ENCODE measurements at places on chromosomes 7 and 10. TPM values are rescaled to one million over a fixed set of nuclear protein-coding genes. Genes with fewer than 3 reads are reported as not detected.
A peak's percentile ranks its signal among the peaks of the same experiment; 100 is the strongest.

CTBP2 gene
- total RNA-seq: 0.12 TPM

NUTM2A gene
- 0.64 TPM for total RNA-seq

CCL24 gene
- total RNA-seq: not detected

CALML3 gene
- not detected for total RNA-seq

PAX2 gene
- total RNA-seq: 0.09 TPM

STK31 gene
- total RNA-seq: not detected

C10orf62 gene
- not detected for total RNA-seq

TMEM140 gene
- 12.1 TPM for total RNA-seq

AZGP1 gene
- total RNA-seq: not detected

TET1 gene
- 1.3 TPM for total RNA-seq

GRCh38 chr10:98340261-98340939 is 72.4 kb upstream of the LOXL4 start:
- H3K4me1 ChIP-seq: no peaks in the 10 kb centered on the region
- no peaks in the 10 kb centered on the region for H3K36me3 ChIP-seq
- peaks cover 17% of the 10 kb centered on the region for H3K27me3 ChIP-seq
- H3K27ac ChIP-seq: no peak overlapping the region

DNA sequence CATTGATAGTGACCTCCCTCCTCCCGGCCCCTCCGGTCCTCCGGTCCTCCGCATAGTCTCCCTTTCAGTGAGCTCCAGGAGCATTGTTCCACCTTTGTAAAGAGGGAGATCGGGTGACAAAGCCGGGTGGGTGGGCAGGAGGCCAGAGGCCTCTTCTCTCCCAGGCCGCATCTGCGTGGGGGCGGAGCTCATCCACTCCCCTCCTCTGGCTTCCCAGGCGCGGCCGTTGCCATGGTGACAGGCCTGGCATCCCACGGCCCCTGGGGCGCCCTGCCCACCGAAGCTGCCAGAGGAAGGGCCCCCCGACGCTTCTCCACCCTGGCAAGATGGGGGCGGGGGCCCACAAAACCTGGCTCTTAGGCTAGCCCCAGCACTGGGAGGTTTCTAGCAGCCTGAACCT is 4.4 kb upstream of the FZD9 start:
- no peak overlapping the region for H3K4me3 ChIP-seq
- H3K36me3 ChIP-seq: no peaks in the 10 kb centered on the region
- H3K27me3 ChIP-seq: peaks cover 5% of the 10 kb centered on the region
- H3K4me1 ChIP-seq: no peaks in the 10 kb centered on the region
- DNase-seq: no peak

GRCh38 chr7:48225101-48225500 is 53.8 kb downstream of the ABCA13 start:
- H3K27me3 ChIP-seq: peaks cover 14% of the 10 kb centered on the region
- no peaks in the 10 kb centered on the region for H3K4me1 ChIP-seq
- no peak for DNase-seq
- H3K27ac ChIP-seq: no peak overlapping the region
- no peak overlapping the region for H3K4me3 ChIP-seq
- no peaks in the 10 kb centered on the region for H3K36me3 ChIP-seq

DNA sequence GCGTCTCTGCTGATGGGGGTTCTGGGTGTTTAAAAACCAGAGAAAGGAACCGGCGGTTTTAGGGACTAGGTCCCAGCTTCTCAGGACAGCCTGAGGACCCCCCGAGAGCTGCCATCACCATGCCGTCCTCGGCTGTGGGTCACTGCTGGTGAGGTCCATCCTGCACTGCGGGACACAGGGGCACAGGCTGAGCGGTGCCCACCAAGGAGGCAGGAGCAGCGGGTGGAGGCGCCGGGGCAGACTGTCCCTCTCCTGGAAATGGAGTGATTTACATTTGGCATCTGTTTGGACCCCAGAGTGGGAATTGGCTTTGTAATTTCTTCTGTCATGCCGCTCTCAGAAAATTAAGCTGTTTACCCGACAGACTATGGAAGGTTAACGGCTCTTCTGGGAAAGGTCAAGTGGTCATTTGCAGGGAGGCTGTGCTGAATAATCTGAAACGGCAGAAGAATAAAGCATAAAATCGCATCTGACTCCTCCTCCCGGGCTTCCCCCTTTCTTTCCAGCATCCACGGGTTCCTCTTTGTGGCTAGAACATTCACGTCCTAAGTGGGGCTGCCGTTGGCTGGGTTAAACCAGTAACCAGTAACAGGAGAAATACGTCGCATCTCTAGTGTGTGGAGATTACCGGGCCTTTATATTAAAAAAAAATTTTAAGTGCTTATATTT is 31.7 kb downstream of the LHPP start:
- no peaks in the 10 kb centered on the region for H3K27me3 ChIP-seq
- peaks cover 3% of the 10 kb centered on the region for H3K4me1 ChIP-seq

DNA sequence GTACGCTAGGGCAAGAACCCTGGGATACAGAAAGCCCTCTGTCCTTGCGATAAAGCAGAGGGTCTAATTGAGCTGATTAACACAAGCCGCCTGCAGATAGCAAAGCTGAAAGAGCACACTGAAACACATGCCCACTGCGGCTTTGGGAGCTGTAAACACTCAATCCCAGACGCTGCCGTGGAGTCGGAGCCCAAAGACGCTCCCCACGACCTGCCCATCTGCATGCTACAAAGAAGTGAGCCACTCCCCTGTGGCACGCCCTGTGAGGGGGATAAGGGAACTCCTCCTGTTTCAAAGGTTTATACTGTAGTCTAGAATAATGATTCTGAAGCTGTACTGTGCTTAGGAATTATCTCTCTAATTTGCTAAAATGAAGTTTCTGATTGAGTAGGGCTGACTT is 985.6 kb upstream of the GHITM start:
- no peaks in the 10 kb centered on the region for H3K36me3 ChIP-seq
- no peaks in the 10 kb centered on the region for H3K4me1 ChIP-seq
- no peak for DNase-seq
- no peaks in the 10 kb centered on the region for H3K27me3 ChIP-seq
- H3K27ac ChIP-seq: no peak overlapping the region
- no peak overlapping the region for H3K4me3 ChIP-seq

- no peaks in the 10 kb centered on the region for H3K36me3 ChIP-seq
- no peak overlapping the region for H3K4me3 ChIP-seq
- no peaks in the 10 kb centered on the region for H3K27me3 ChIP-seq
- no peak for DNase-seq
- no peaks in the 10 kb centered on the region for H3K4me1 ChIP-seq
- H3K27ac ChIP-seq: no peak overlapping the region
These were observed 42.3 kb upstream of the PNLIPRP3 start for GRCh38 chr10:116385311-116385710.

- H3K4me1 ChIP-seq: peaks cover 53% of the 10 kb centered on the region
- peaks cover 9% of the 10 kb centered on the region for H3K36me3 ChIP-seq
- H3K27me3 ChIP-seq: no peaks in the 10 kb centered on the region
- H3K4me3 ChIP-seq: no peak overlapping the region
- no peak overlapping the region for H3K27ac ChIP-seq
These were observed 65.2 kb downstream of the GBF1 start for GRCh38 chr10:102310361-102311024.

DNA sequence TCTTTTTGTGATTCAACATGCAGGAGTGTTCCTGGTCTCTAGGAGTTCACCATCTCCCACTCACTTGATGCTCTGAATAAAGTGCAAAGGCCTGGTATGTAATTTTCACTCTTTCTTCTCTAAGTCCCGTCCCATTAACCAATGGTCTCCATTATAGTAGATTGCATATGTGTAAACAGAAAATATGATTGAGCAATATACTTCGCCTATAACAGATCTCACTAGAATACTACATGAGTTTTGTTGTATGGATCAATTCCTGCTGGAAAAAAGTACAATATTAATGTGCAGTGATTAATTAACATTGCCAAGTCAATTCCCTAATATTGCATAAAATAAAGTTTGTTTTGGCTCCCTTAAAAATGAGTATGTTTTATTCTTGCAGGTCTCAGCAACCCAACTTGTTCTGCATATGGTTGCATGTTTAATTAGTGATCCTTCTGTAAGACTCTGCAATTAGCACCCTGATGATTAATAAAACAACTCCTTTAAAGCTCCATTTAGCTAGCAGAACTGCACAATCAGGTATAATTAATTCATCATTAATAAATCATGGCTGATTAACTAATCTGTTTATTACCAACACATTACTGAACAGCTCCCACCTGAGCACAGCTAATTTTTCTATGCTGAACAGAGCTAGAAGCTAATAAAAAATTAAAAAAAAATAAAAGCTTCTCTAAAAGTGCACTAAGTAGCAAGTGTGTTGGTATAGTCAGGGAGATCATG is 37.8 kb upstream of the ATOH7 start:
- no peaks in the 10 kb centered on the region for H3K36me3 ChIP-seq
- no peak overlapping the region for H3K27ac ChIP-seq
- no peak overlapping the region for H3K4me3 ChIP-seq

DNA sequence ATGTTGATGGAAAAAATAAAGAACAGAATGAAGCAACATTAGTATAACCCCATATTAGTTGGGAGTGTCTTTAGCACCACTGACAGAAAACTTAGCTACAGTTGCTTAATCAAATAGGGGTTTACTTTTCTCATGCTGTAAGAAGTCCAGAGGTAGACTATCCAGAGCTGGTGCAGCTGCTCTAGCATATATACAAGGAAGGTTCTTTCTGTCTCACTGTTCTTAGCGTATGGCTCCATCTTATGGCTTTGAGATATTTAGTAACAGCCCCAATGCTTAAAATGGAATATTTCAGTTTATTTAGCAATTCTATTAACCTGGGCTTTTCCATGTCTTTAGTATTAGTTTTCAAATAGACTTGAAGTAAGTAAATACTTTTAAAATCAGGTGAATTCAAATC is 15.2 kb upstream of the WNT2 start:
- no peak for DNase-seq
- H3K27ac ChIP-seq: no peak overlapping the region
- H3K27me3 ChIP-seq: no peaks in the 10 kb centered on the region
- no peak overlapping the region for H3K4me3 ChIP-seq
- no peaks in the 10 kb centered on the region for H3K36me3 ChIP-seq
- H3K4me1 ChIP-seq: no peaks in the 10 kb centered on the region

- H3K4me3 ChIP-seq: no peak overlapping the region
- no peaks in the 10 kb centered on the region for H3K36me3 ChIP-seq
- no peak for DNase-seq
- H3K27me3 ChIP-seq: peaks cover 8% of the 10 kb centered on the region
These were observed 75.2 kb downstream of the ST8SIA6 start for GRCh38 chr10:17379151-17379690.

- H3K27ac ChIP-seq: no peak within 1 kb of the TSS
- peak; percentile 14 for DNase-seq
- H3K36me3 ChIP-seq: no peaks in the 10 kb centered on the region
These were observed at the start of gene WIPF3 for GRCh38 chr7:29806208-29806994. Gene WIPF3, plus strand, starts transcription at chr7:29806508. Its CDS starts 28,217 bp downstream, at chr7:29834725.

DNA sequence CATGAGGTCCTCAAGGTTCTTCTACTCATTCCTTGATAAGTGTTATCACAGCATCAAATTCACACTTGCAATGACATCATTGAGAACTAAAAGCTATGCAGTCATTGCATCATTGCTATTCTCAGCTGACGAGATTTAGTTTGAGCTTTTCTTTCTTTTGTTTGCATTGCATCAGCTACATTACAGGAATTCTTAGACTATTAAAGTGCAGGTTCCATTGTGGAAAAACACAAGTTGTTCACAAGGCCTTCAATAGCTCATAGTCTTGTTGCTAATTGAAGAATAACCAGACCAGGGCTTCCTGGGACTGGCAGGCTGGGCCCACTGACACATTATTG is 139.3 kb downstream of the CXCL12 start:
- no peak for DNase-seq
- no peaks in the 10 kb centered on the region for H3K36me3 ChIP-seq
- H3K27ac ChIP-seq: no peak overlapping the region
- H3K27me3 ChIP-seq: peaks cover 2% of the 10 kb centered on the region

GRCh38 chr7:47474937-47475879 is 106.7 kb downstream of the TNS3 start:
- H3K27ac ChIP-seq: no peak overlapping the region
- no peak overlapping the region for H3K4me3 ChIP-seq
- peak; percentile 41 for DNase-seq
- H3K4me1 ChIP-seq: peaks cover 2% of the 10 kb centered on the region
- H3K27me3 ChIP-seq: peaks cover 2% of the 10 kb centered on the region
- H3K36me3 ChIP-seq: no peaks in the 10 kb centered on the region

DNA sequence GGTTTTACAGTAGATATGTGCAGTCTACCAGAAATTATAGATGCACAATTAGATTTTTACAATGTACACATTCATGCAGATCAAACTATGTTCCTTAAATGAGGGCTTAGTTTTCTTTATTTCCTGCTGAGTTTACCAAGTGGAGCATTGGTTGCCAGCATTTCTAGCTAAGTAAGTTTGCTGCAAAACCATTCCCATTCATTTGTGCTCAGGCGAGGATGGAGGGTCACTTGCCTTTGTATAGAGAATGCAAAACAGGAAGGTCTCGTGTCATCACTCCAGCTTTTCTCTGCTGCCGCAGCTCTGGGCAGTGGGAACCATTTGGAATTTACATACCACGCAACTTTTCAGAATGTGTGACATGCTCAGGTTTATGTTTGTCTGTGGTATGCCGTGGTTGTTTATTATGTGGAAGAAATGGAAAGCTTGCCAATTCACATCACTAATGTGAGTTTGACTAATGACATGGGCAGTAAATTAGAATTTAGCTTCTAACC is 198.6 kb downstream of the TRIL start:
- DNase-seq: no peak
- H3K27me3 ChIP-seq: peaks cover 4% of the 10 kb centered on the region
- H3K4me3 ChIP-seq: no peak overlapping the region
- H3K36me3 ChIP-seq: no peaks in the 10 kb centered on the region
- no peaks in the 10 kb centered on the region for H3K4me1 ChIP-seq

GRCh38 chr10:31157123-31158010 is 125.7 kb upstream of the ZNF438 start:
- DNase-seq: no peak
- peaks cover 5% of the 10 kb centered on the region for H3K4me1 ChIP-seq
- H3K36me3 ChIP-seq: no peaks in the 10 kb centered on the region

DNA sequence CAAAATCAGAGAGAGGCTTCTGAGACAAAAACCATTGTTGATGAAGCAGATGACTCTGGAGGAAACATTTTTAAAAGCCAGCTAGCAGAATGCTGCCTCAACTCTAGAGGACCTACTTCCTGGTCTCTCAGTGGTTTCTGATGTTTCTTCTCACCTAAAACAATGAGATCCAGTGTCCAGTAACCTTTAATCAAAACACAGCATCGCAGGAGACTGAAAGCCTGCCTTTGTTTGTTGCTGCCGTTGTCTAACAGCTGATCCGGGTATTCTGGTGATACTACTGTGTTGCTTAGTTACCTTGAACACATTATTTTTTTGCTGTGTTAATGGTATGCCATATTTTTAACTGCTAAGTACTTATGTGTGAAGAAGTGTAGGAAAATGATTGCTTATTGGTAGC is 70.9 kb downstream of the WIPF3 start:
- no peak overlapping the region for H3K27ac ChIP-seq
- no peaks in the 10 kb centered on the region for H3K4me1 ChIP-seq
- no peak for DNase-seq
- H3K4me3 ChIP-seq: no peak overlapping the region

- no peaks in the 10 kb centered on the region for H3K27me3 ChIP-seq
- H3K36me3 ChIP-seq: no peaks in the 10 kb centered on the region
- peak overlapping the region; percentile 19 for H3K4me3 ChIP-seq
- peak overlapping the region; percentile 69 for H3K27ac ChIP-seq
These were observed 202.7 kb downstream of the DIP2C start for GRCh38 chr10:486666-487322.

- no peak overlapping the region for H3K27ac ChIP-seq
- no peak for DNase-seq
- H3K36me3 ChIP-seq: no peaks in the 10 kb centered on the region
- H3K27me3 ChIP-seq: no peaks in the 10 kb centered on the region
These were observed 46.7 kb downstream of the RNLS start for GRCh38 chr10:88536437-88536836.

- no peak overlapping the region for H3K4me3 ChIP-seq
- peaks cover 20% of the 10 kb centered on the region for H3K27me3 ChIP-seq
- H3K4me1 ChIP-seq: peaks cover 12% of the 10 kb centered on the region
- peaks cover 46% of the 10 kb centered on the region for H3K36me3 ChIP-seq
These were observed 22.4 kb downstream of the NUP42 start for GRCh38 chr7:23204241-23204640.

Data from activated CD4-positive, alpha-beta T cell treated with anti-CD3 and anti-CD28 coated beads for 36 hours (primary cell).